H9 (cell line): ENCODE measurements at places on chromosomes 6 and 20.

- no peak for DNase-seq
Observed at GRCh38 chr6:5081182-5081581, 4.0 kb upstream of the PPP1R3G start.

GRCh38 chr20:52035498-52035897 is 156.1 kb downstream of the ZFP64 start:
- DNase-seq, result no peak

- no peak for DNase-seq
Observed at GRCh38 chr20:53576586-53577318, 16.9 kb downstream of the ZNF217 start.

DNA sequence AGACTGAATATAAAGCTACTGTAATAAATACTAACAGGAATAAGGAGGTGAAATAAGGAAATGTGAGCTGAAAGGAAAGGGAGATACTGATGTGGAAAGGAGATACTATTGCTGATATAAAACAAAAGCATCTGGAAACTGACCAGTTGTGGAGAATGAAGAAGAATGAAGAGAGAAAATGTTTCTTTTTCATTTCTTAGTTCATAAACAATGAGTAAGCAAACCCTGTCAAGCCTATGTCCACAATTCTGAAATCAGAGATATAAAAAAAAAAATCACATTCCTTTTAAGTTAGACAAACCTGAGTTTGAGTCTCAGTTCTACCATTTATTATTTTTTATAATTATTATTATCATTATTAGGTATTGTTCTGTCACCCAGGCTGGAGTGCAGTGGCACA is 121.6 kb upstream of the GJE1 start:
- no peak for DNase-seq

DNA sequence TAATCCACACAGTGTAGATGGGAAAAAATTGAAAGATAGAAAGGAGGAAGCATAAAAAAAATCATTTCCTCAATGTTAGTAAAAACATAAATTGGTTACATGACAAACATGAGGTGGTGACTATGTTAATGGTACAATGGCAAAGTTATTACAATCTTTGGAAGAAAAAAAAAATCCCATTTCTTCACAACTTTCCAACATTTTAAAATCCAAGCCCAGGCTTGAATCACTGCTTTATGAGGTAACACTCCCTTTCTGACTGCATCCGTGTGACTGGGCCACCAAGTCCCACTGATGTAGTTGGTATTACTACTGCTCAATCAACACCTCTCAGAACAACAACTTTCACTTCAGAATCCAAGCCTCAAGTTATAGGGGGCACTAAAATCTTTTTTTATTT is 160.4 kb downstream of the BTBD9 start:
- no peak for DNase-seq

DNA sequence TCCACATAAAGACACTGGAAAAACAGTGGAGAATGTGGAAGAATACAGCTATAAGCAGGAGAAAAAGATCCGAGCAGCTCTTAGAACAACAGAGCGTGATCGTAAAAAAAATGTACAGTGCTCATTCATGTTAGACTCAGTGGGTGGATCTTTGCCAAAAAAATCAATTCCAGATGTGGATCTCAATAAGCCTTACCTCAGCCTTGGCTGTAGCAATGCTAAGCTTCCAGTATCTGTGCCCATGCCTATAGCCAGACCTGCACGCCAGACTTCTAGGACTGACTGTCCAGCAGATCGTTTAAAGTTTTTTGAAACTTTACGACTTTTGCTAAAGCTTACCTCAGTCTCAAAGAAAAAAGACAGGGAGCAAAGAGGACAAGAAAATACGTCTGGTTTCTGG is 57.1 kb downstream of the MAP3K4 start:
- DNase-seq, result no peak

- DNase-seq, result no peak
Observed at GRCh38 chr20:25706793-25707192, 10.1 kb upstream of the ZNF337 start.
